ENCODE measurements at places on chromosomes 7 and 10.

DNA sequence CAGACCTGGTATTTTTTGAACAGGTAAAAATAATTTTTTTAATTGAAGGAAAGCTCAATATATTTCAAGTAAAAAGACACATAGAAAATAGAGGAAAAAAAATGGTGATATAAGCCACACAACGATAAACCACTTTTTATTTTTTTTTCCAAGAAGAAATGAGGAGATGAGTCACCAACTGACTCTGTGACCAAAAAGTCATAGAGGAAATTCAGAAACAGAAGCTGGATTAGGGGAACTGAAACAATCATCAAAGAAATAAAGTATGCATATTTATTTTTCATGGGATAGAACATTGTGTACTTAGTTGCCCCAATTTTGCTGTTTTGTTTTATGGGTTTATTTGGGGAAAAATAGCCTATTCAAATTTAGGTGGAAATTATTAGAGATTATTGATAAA lies 176.8 kb upstream of the AGR3 start:
- no peak for DNase-seq

GRCh38 chr10:93315246-93315645 lies 166.9 kb downstream of the MYOF start:
- no peak for DNase-seq

GRCh38 chr7:155371331-155371883 lies 73.7 kb downstream of the INSIG1 start:
- DNase-seq, result no peak

DNA sequence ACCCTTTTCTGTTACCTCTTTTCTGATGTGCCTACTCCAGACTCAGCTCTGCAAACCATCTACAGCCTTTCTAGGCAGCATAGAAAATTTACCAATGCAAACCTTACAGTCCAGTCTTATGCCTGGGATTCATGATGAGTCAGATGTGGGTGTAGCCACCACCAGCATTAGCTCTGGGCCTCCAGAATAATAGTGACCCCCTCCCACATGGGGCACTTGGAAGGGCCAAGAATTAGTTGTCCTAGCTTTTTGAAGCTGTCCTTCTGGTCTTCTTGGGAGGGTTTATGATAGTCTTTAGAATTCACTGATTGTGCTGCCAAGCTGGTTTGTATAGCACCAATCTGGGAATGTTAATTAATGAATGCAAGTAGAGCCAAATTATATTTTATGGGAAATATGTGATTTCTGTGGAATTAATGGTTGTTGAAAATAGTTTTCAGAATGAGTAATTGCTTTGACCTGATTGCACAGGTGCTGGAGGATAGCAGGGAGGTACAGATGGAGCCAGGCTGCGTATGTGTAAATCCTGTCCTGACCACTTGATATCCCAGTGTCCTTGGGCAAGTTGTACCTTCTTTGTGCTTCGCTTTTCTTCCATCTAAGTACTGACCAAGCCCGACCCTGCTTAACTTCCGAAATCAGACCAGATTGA lies 94.8 kb downstream of the CPED1 start:
- DNase-seq, result no peak

DNA sequence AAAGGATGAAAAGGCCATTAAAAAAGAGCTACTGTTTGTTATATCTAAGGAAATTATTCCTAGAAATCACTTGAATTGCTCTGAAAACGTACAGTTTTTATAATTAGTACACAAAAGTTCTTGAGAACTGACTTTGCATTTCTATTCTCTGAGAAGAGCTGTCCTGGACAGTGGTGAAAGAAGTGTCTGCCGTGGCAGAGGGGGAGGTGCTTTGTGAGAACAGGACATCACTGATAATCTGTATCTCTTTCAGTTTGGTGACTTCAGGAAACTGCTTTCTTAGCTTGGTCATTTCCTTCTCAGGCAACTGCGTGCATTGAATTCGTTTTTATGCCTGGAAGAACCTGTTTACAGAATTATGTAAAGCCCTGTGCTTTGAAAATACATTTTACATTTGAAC lies 52.1 kb downstream of the POLL start:
- no peak for DNase-seq

DNA sequence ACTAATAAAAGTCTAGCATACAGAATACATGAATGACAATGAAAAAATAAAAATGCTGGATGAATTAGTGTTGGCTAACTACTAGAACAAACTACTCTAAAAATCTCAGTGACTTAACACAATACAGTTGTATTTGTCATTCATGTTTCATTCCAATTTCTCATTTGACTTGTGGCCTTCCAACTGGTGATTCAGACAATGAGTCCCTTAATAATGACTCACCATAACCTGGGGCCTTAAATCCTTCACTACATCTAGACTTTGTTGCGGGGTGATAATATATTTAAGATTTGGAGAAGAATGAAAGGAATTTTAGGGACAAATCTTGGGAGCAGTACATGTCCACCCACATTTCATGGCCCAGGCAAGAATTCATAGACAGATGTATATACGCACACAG lies 90.5 kb upstream of the POM121L12 start:
- no peak for DNase-seq

- DNase-seq, result no peak
Measured at GRCh38 chr7:12162415-12163113, 48.5 kb upstream of the TMEM106B start.

DNA sequence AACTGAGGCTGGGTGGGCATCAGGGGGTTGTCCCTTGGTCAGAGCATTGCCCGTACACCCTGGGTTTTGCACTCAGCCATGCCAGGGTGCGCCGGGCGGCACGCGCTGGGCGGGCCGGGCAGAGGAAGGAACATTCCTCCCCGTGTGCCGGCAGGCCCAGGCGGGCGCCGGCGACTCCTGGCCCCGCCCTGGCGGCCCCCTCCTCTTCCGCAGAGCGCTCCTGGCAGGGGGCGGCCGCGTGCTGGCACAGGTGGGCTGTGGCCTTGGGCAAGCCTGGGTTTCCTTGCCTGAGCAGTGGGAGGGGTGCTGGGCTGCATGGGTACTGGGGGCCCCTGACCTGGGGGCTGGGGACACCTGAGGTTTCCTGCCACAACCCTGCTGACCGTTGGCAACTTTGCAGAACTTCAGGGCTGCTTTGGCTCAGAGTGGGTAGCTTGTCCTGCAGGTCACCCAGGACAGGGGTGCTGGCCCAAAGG lies 3.9 kb downstream of the LFNG start:
- no peak for DNase-seq

GRCh38 chr7:69619635-69620034 lies 21.4 kb downstream of the AUTS2 start:
- DNase-seq, result no peak

- no peak for DNase-seq
Measured at GRCh38 chr7:83691095-83691494, 42.2 kb upstream of the SEMA3E start.

- no peak for DNase-seq
Measured at GRCh38 chr10:22476601-22477321, 131.5 kb downstream of the SPAG6 start.

GRCh38 chr7:103605640-103606039 lies 159.6 kb upstream of the SLC26A5 start:
- no peak for DNase-seq

Data from stimulated activated CD8-positive, alpha-beta memory T cell treated with anti-CD3 and anti-CD28 coated beads, Interleukin-12 subunit alpha, Interleukin-12 subunit beta, amount 100 ng/mL, for 1 hour (primary cell).